Mucosa of descending colon (tissue), 3 donors: ENCODE measurements at places on chromosomes 5 and 9. TPM values are rescaled to one million over a fixed set of nuclear protein-coding genes. Genes with fewer than 3 reads are reported as not detected.

Gene BARHL1
- total RNA-seq, result not detected

Gene GRAMD2B
- total RNA-seq, result 55.6 TPM

Gene LHX2
- not detected for total RNA-seq

Gene SELENOP
- total RNA-seq, result 1,113 TPM

Gene HBEGF
- 13.1 TPM for total RNA-seq

Gene FOXD4L4
- 0.25 TPM for total RNA-seq

Gene TMEM174
- not detected for total RNA-seq

Gene CCDC171
- total RNA-seq, result 3.6 TPM

Gene GPX8
- 1.9 TPM for total RNA-seq

Gene FOXE1
- not detected for total RNA-seq

Gene NRG2
- total RNA-seq, result 0.52 TPM

Gene OR1Q1
- not detected for total RNA-seq

Gene PCDHB2
- 5.5 TPM for total RNA-seq

Gene CD74
- 1,033 TPM for total RNA-seq

Gene NEUROG1
- total RNA-seq, result not detected

Gene OXCT1
- 14.9 TPM for total RNA-seq

Gene LHX3
- total RNA-seq, result not detected

Gene SFXN1
- 56.8 TPM for total RNA-seq

Gene FLT4
- 6.0 TPM for total RNA-seq

Gene TRAF1
- total RNA-seq, result 3.8 TPM

Gene MED10
- total RNA-seq, result 27.2 TPM

Gene SLC6A19
- 92.8 TPM for total RNA-seq

Gene ARL14EPL
- not detected for total RNA-seq

Gene LEAP2
- total RNA-seq, result 2.9 TPM

Gene SLC45A2
- 1.0 TPM for total RNA-seq

Gene ATG12
- total RNA-seq, result 31.9 TPM

Gene CTXN3
- total RNA-seq, result not detected

Gene CCDC152
- 0.94 TPM for total RNA-seq

Gene SMC5
- total RNA-seq, result 31.7 TPM

Gene UNC13B
- 50.9 TPM for total RNA-seq

Gene NEURL1B
- total RNA-seq, result 96.6 TPM

Gene ZNF474
- total RNA-seq, result 0.28 TPM

Gene LCNL1
- total RNA-seq, result not detected

Gene CATSPER3
- 1.3 TPM for total RNA-seq

Gene MRPS30
- total RNA-seq, result 43.5 TPM

Gene FOXD1
- total RNA-seq, result 0.16 TPM

Gene ADAMTS16
- total RNA-seq, result 0.35 TPM

Gene SMIM33
- 2.8 TPM for total RNA-seq

Gene PCDHB9
- total RNA-seq, result 0.26 TPM

Gene RNF38
- 69.7 TPM for total RNA-seq

Gene PCDHB3
- total RNA-seq, result 0.58 TPM

Gene INSL4
- total RNA-seq, result not detected

Gene TXNDC8
- total RNA-seq, result not detected

Gene ENC1
- 14.6 TPM for total RNA-seq

Gene TLR4
- total RNA-seq, result 14.9 TPM

Gene HCN1
- 0.35 TPM for total RNA-seq

Gene PSAT1
- 7.2 TPM for total RNA-seq

Gene SLC35D2
- 53.5 TPM for total RNA-seq

Gene NRARP
- total RNA-seq, result 61.4 TPM

Gene CXCL14
- total RNA-seq, result 24.2 TPM

Gene OSMR
- 13.0 TPM for total RNA-seq

Gene PTGDS
- 45.4 TPM for total RNA-seq

Gene CTNND2
- total RNA-seq, result 3.4 TPM

Gene HSPB3
- 4.6 TPM for total RNA-seq

Gene WNT8A
- not detected for total RNA-seq
